ENCODE measurements at places on chromosomes 4 and X.

GRCh38 chr4:66606908-66607307, 936.6 kb upstream of the EPHA5 start:
- no peak for DNase-seq

DNA sequence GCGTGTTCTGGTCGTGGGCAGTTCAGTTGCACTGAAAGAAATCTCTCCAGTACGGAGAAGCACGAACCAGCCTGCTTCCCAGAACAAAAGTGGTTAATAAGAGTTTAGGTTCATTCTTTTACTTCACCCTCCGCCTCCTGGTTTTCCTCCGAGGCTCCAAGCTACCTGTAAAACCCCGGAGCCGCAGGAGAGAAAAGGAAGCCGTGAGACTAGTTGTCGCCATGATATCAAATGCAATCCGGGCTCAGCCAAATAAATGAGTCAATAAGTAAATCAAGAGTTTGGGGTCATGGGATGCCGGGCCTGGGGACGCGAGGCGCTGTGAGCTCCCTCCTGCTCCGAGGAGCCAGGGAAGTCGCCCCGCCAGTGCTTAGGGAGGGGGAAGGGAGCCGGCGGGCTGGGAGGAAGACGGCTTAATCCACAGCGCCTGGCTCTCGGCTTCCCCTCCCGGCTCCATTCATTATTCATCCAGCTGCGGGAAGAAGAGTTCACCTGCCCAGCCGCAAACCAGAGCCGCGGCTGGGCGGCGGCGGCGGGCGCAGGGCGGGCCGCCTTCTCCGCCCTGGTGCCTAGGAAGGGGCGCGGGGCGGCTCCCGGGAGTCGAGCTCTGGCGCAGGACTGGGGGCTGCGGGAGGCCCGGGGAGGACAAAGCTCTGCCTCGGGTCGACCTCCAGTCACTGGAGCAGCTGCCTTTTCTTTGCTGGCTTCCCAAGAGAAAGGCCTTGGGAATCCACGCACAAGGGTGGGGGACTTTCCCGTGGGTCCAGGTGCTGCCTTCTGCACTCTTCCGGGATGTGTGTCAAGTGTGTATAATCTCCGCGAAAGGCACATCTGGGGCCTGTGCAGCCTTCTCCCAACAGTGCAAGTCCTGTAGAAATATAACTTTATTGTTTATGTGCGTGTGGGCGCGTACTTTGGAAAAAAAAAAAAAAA, 1.7 kb downstream of the FRAS1 start:
- DNase-seq = peak; percentile 25

- DNase-seq = no peak
Observed at GRCh38 chr4:184885602-184886001, 59.8 kb upstream of the ACSL1 start.

DNA sequence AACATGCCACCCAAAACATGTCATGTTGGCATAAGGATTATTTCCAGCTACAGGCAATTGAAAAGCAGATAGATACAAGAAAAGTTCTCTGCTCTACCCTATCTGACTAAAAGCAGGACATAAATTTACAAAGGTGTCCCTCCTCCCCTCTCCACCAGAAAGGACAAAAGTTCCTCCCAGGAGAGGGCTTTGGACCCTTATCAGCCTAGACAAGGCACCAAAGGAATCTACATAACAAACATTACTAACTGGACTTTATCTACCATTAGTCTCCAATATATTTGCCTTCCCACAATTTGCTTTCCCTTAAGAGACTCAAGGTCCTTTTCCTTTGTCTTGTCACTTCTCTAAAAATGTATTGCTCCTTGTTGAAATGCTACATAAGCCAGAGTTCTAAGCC, 55.6 kb downstream of the ADGRA3 start:
- DNase-seq = no peak

DNA sequence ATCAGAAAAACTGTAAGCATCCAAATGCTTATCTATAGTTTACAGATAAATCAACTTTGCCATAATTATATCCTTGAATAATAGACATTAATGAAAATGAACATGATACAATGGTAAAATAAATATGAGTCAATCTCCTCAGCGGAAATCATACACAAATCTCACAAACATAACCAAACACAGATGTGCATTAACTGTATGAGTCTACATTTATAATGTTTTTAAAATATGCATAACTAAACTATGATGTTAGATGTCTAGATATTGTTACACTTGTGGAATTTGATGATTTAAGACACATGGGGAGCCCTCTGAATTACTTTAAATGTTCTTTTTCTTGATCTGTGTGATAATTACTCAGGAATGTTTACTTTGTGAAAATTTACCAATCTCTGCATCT, 951.2 kb downstream of the TECRL start:
- DNase-seq = no peak

GRCh38 chrX:12583543-12583942, 207.7 kb upstream of the PRPS2 start:
- no peak for DNase-seq

GRCh38 chrX:118355225-118355920, 9.5 kb downstream of the WDR44 start:
- DNase-seq = no peak

Data from HCEC 1CT (cell line).